Memory B cell (primary cell): ENCODE measurements at places on chromosomes 1 and 21.

DNA sequence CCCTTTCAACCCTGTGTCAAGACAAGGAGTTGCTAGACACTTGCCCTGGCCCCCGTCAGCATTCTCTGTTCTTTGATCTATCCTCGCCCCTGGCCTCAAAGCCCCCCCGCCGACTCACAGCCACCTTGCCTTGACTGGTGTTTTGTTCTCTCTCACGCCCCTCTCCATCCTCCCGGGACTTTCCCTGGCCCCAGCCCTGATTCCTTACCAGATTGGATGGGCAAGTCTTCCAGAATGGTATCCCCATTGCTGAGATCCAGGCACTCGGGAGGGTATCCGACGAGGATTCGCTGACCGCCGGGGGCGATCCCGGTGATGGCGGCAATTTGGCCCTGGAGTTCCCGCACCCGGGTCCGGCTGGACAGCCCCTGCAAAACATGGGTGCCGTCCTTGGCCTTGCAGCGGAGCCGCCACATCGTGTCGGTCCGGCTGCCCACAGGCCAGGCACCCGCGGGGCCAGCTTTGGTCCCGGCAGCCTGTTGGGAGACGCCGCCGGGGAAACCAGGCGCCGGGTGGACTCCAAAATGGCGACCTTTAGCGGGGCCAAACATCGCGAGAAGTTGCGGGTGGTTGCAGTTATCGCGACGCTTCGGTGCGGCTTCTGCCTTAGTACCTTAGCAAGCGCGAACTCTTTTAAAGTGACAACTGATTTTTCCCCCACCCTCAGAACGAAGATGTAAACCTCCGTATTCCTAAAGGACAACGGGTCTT lies 373 bp downstream of the YOD1 start:
- peaks cover 23% of the 10 kb centered on the region for H3K4me1 ChIP-seq
- peaks cover 3% of the 10 kb centered on the region for H3K36me3 ChIP-seq
- H3K4me3 ChIP-seq = peak overlapping the region; percentile 97
- peak overlapping the region; percentile 95 for H3K27ac ChIP-seq
- no peaks in the 10 kb centered on the region for H3K27me3 ChIP-seq
- peak; percentile 91 for DNase-seq

GRCh38 chr1:244817415-244817894 lies 18.0 kb upstream of the COX20 start:
- peaks cover 22% of the 10 kb centered on the region for H3K4me1 ChIP-seq
- no peak for DNase-seq
- peak overlapping the region; percentile 35 for H3K27ac ChIP-seq
- no peaks in the 10 kb centered on the region for H3K36me3 ChIP-seq

DNA sequence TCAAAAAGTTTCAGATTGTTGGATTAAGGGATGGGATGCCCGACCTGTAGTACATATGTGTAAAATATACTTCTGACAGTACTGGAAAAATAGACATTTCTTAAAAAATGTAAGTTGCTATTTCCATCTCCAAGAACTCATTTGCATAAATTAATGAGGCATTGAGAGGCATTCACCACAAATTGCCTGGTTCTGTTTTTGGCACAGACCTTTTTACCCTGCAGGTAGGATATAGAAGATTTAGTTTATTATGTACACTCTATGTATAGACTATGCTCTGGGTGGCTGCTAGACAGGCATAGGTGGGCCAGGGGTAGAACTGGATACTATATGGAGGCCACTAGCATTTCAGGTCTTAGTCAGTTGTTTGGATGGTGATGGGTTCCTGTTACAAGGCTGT lies 8.0 kb downstream of the CCDC17 start:
- no peak overlapping the region for H3K4me3 ChIP-seq
- no peaks in the 10 kb centered on the region for H3K27me3 ChIP-seq

GRCh38 chr1:175470591-175470990 lies 272.8 kb downstream of the TNR start:
- H3K4me3 ChIP-seq = no peak overlapping the region
- H3K27me3 ChIP-seq = peaks cover 3% of the 10 kb centered on the region
- peaks cover 21% of the 10 kb centered on the region for H3K36me3 ChIP-seq
- peaks cover 2% of the 10 kb centered on the region for H3K4me1 ChIP-seq
- H3K27ac ChIP-seq = no peak overlapping the region

- H3K27ac ChIP-seq = peak overlapping the region; percentile 76
- peaks cover 35% of the 10 kb centered on the region for H3K36me3 ChIP-seq
- no peak for DNase-seq
Measured at GRCh38 chr1:36175137-36176095, 19.5 kb downstream of the MAP7D1 start.

- DNase-seq = no peak
- peaks cover 1% of the 10 kb centered on the region for H3K4me1 ChIP-seq
- H3K27ac ChIP-seq = no peak overlapping the region
- no peaks in the 10 kb centered on the region for H3K36me3 ChIP-seq
Measured at GRCh38 chr1:63747445-63747844, 26.4 kb upstream of the ROR1 start.

DNA sequence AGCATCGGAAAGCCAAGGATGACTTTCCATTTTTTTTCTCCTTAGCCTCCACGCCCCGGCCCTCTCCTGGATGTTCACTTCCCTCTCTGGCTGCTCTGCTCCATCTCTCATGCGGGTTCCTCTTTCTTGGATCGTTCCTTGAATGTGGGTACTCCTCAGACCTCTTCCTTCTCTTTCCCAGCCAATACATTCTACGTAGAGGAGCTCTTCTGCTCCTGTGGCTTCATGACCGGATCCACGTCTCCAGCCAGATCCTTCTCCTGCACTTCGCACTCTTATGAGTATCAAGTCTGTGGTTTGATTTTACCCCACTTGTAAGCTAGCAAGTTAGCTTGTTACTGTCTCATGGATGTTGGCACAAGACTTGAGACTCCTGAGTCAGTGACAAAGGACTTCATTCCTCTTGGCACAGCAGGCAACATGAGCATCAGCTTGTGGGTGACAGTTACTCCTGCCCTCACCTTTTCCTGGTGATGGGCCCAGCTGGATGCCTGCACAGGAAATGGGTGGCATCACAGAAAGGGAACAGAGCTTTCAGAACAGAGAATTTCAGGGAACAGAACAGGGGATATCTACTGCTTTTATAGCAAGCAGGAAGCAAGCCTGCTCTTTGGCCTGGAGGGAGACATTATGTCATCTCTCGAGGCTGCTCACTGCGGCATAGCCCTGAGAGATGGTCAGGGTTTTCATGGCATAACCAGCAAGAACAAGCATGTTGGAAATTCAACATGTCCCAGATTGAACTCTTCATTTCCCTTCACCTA lies 100.1 kb upstream of the KIF26B start:
- H3K27ac ChIP-seq = no peak overlapping the region
- DNase-seq = no peak
- no peak overlapping the region for H3K4me3 ChIP-seq
- H3K36me3 ChIP-seq = peaks cover 3% of the 10 kb centered on the region
- peaks cover 20% of the 10 kb centered on the region for H3K4me1 ChIP-seq

DNA sequence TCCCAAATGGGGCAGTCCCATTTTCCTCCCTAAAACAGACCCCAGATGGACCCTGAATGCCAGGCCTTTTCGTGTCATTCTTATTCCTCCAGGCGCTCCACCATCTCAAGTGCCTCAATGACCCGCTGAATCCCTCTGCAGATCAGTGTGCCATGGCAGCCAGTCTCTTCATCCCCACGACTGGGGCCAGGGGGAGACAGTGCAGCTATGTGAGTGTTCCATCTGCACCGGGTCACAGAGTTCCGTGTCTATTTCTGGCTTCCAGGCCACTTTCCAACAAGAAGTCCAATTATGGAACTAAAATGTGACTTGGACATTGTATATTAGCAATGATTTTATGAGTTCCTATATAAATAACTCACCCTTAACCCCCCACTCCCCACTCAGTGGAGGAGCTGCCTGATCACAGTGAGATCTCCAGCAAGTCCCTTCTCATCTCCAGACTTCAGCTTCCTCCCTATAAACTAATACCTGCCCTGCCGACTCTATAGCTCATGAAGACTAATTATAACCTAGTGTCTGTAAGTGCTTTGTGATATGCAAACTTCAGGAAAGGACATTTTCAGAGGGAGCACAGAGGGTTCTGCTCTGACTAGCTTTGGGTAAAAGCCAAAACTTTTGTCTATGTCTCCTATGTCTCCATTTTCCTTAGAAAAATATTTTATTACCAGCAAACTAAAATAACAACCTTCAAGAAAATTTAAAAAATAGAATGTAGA lies 56.3 kb upstream of the NFASC start:
- DNase-seq = no peak
- H3K4me3 ChIP-seq = no peak overlapping the region
- peaks cover 16% of the 10 kb centered on the region for H3K27me3 ChIP-seq

GRCh38 chr1:36464605-36465393 lies 615 bp upstream of the MRPS15 start:
- peak overlapping the region; percentile 89 for H3K27ac ChIP-seq
- H3K4me1 ChIP-seq = peaks cover 20% of the 10 kb centered on the region
- no peaks in the 10 kb centered on the region for H3K27me3 ChIP-seq
- peaks cover 6% of the 10 kb centered on the region for H3K36me3 ChIP-seq

GRCh38 chr1:61387829-61388228 lies 305.5 kb downstream of the NFIA start:
- DNase-seq = no peak
- H3K4me3 ChIP-seq = no peak overlapping the region
- H3K27me3 ChIP-seq = peaks cover 5% of the 10 kb centered on the region
- H3K4me1 ChIP-seq = peaks cover 8% of the 10 kb centered on the region
- no peak overlapping the region for H3K27ac ChIP-seq

GRCh38 chr1:119438761-119439160 lies 23.8 kb downstream of the HSD3B2 start:
- H3K4me3 ChIP-seq = no peak overlapping the region
- no peaks in the 10 kb centered on the region for H3K36me3 ChIP-seq
- H3K4me1 ChIP-seq = no peaks in the 10 kb centered on the region

DNA sequence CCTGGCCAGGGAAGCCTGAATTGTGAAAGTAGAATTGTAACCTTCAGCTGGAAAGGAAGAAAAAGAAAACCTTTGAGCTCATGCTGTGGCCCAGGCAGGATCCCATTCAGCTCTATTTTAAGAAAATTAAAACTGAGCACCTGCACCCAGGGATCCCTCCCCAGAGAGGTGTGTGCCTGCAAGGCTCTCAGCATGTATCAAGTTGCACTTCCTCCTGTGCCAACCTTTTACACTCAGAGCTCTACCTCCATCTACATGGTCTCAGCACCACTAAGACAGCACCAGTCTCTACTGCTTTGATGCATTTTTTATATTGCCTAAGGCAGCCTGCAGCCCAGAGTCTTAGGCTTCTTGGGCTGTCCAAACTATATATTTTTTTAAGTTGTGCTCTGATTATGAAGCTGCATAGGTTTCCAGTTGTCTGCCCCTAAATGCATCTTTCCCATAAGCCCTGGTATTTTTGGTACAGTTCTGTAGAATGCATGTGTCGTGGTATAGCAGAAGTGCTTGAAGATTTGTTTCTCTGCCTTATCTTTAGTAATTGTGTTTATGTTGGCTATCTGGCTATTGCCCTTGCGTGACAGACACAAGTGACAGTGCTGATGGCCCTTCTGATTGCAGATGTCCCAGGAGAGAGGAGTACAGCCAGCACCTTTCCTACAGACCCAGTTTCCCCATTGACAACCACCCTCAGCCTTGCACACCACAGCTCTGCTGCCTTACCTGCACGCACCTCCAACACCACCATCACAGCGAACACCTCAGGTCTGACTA lies 63.1 kb downstream of the PTPRC start:
- no peaks in the 10 kb centered on the region for H3K27me3 ChIP-seq
- no peak for DNase-seq
- peaks cover 50% of the 10 kb centered on the region for H3K36me3 ChIP-seq
- H3K4me1 ChIP-seq = peaks cover 28% of the 10 kb centered on the region
- H3K4me3 ChIP-seq = no peak overlapping the region

DNA sequence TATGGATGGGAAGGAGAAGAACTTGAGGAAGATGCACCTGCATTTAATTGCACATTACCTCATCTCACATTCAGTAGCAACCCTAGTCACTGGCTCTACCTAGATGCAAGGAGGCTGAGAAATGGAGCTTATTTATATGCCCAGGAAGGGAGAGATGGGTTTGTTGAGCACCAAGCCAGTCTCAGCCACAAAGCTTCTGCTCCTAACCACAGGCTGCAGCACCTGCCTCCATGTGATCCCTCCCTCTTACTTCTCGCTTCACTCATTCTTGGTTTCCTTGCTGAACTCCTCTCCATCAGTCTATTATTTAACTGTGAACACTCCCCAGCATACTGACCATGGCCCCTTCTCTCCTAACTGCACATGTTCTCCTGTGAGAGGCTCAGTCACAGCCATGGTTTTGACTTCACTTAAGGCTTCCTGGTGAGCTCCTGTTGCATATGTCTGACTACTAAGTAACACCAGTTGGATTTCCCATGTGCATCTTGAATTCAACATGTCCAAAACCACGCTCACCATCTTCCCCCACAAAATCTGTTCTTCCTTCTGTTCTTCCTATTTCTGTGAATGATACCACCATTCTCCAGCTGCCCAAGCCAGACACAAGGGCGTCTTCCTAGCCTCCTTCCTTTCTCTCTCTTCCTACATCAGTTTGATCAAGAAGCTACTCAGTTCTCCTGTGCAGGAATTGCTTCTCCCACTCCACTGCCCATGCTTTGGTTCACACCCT lies 139.8 kb downstream of the AK5 start:
- H3K4me1 ChIP-seq = peaks cover 2% of the 10 kb centered on the region
- peaks cover 2% of the 10 kb centered on the region for H3K36me3 ChIP-seq
- DNase-seq = no peak
- H3K27me3 ChIP-seq = peaks cover 19% of the 10 kb centered on the region
